ENCODE measurements at places on chromosomes 2 and 18. TPM values are rescaled to one million over a fixed set of nuclear protein-coding genes. Genes with fewer than 3 reads are reported as not detected.

- DNase-seq = no peak
Observed at GRCh38 chr2:189873696-189874095, 89.4 kb downstream of the PMS1 start.

- DNase-seq = peak; percentile 6
Observed at GRCh38 chr18:8301427-8302172, 307.6 kb upstream of the RAB12 start.

KCNG2 gene
- 0.57 TPM for polyA plus RNA-seq

- peak; percentile 42 for DNase-seq
Observed at GRCh38 chr18:48662011-48662661, 123.3 kb downstream of the CTIF start.

- no peak for DNase-seq
Observed at GRCh38 chr18:55588870-55589595, 1.0 kb upstream of the TCF4 start.

NTSR2 gene
- not detected for polyA plus RNA-seq

- no peak for DNase-seq
Observed at GRCh38 chr2:120358734-120359465, 13.0 kb downstream of the INHBB start.

GRCh38 chr2:25233916-25234605 is 65.7 kb upstream of the POMC start:
- no peak for DNase-seq

- no peak for DNase-seq
Observed at GRCh38 chr2:235080101-235080500, 128.3 kb downstream of the SH3BP4 start.

DNA sequence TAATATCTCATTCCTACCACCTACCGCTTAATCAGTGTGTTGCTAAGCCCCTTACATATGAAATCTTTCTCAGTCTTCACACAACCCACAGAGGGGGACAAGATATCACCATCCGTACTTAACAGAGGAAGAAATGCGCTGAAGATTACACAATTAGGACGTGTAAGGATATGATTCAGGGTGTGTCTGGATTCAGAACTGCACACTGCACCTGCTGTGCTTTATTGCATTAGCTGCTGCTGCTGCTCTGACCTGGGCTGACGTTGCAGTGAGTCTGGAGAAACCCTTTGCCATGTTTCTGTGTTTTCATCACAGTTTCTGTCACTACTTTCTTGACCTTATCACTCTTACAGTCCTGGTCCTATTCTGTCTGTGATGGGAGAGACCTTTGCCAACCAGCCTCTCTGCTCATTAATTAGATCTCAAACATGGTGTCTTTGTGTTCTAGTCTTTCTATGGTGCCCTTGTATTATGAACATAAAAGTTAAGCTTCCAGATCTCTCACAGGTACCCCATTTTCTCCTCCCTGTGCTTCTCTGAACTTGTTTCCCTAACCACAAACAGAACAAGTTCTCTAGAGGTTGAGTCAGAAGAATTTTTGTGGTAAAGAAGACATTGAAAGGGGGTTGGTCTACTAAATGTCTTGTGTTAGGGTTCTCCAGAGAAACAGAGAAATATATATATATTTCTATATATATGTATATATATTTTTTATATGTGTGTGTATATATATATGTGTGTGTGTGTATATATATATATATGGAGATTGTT is 92.9 kb upstream of the CYP1B1 start:
- DNase-seq = no peak

DNA sequence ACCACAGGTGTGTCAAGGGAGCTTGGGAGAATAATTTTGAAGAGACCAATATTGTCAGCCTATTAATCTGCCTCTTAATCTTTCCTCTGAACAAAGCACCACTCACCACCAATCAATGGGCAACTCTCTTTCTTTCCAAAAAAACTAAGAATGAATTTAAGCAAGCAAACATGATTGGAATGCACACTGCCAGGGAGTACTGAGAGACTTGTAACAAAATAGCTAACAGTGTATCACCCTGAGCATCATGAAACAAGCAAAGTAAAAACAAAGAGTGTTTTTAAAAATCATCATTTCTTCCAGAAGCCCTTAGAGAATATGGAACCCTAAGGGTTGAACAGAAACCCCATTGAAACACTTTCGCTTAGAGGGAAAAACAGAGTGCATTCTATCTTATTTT is 299.7 kb downstream of the DSEL start:
- no peak for DNase-seq

GRCh38 chr2:8314063-8314462 is 367.8 kb upstream of the ID2 start:
- no peak for DNase-seq

DNA sequence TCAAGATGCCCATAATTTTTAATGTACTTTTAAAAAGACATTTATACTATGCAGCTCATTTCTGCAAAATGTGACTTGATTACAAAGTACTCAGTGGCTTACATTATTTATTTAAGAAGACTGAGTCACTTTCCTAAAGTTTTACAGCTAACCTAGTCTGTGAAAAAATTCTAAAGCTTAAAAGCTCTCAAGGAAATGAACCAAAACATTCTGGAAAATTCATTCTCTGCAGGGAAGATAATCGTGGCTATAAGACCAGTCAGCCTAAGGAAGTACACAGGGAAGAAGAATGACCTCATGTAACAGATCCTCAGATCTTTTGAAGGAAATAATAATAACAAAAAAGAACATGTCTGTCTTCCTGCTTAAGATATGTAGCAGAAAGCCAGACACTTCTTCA is 232.1 kb upstream of the STK17B start:
- peak; percentile 44 for DNase-seq

DNA sequence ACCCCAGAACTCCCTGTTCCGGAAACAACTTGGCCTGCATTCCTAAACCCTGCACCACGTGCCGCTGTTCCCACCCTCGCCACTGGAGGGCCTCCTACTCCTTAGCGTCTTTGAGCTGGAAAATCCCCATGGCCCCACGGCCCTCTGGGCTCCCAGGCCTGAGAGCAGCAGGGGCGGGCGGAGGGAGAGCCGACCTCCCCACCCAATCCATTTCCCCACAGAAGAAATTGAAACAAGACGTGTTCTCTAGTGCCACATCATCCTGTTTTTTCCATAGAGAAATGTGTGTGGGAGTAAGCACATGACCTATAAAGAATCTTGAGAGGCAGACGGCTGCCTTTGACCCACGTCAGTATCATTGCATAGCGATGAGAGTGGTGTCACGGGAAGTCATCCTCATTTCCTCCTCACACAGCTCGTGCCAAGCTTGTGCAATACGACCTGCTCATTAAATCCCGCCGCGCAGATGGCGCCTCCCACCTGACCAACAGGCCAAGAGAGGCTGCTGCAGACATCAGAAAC is 79.2 kb downstream of the LAMA1 start:
- peak; percentile 94 for DNase-seq

GRCh38 chr2:37688771-37689468 is 17.5 kb upstream of the CDC42EP3 start:
- DNase-seq = peak; percentile 80

GRCh38 chr2:149422337-149422990 is 92.1 kb downstream of the LYPD6 start:
- no peak for DNase-seq

GRCh38 chr18:32349728-32350395 is 120.8 kb downstream of the GAREM1 start:
- DNase-seq = peak; percentile 87

RTP5 gene
- not detected for polyA plus RNA-seq

VWA3B gene
- polyA plus RNA-seq = not detected

SCN7A gene
- polyA plus RNA-seq = 7.0 TPM

- DNase-seq = no peak
Observed at GRCh38 chr2:58045580-58046334, 849 bp upstream of the VRK2 start.

DNA sequence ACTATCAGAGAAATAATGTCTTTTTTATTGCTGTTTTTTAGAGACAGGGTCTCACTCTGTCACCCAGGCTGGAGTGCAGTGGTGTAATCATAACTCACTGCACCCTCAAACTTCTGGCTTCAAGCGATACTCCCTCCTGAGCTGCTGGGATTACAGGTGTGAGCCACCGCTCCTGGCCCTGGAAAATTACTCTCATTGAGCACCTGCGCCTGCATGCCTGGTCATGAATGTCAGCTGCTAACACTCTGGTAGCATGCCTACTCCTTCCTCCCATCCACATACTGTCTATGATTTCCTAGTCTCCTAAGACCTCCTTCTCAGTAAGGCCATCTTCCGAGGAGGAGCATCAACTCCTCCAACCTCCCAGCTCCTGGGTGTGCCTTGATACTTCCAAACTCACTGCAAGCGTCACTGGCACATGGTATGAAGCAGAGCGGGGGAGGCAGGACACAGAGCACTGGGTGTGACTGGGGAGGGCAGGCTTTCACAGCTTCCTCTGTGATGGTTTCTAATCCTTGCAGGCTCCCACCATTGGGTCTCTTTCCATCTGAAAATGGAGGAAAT is 1.6 kb upstream of the MAP2 start:
- DNase-seq = no peak

- no peak for DNase-seq
Observed at GRCh38 chr2:165120740-165121467, 82.9 kb downstream of the SCN3A start.

DNA sequence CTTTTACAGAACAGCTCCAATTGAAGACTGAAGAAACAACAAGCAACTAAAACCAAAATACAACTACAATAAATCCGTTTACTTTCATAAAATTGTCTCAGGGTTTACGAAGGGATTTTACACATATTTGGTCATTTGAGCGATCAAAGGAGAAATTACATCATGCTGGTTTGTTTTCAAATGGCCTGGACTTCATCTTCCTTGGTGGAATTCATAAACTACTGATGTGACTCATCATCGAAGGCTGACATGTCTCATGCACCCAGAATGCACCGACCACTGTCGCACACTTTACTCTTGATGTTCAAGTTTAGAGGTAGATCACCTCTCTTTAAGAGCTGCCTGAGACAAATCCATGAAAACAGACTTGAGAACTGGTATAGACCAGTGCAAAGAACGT is 25.6 kb upstream of the PMAIP1 start:
- DNase-seq = peak; percentile 81

ACOXL gene
- not detected for polyA plus RNA-seq

- DNase-seq = no peak
Observed at GRCh38 chr2:45898819-45899218, 247.3 kb downstream of the PRKCE start.

GRCh38 chr2:130798472-130799218 is 38.1 kb upstream of the ARHGEF4 start:
- no peak for DNase-seq

GRCh38 chr2:200603972-200604371 is 18.2 kb downstream of the AOX1 start:
- DNase-seq = peak; percentile 43

DNA sequence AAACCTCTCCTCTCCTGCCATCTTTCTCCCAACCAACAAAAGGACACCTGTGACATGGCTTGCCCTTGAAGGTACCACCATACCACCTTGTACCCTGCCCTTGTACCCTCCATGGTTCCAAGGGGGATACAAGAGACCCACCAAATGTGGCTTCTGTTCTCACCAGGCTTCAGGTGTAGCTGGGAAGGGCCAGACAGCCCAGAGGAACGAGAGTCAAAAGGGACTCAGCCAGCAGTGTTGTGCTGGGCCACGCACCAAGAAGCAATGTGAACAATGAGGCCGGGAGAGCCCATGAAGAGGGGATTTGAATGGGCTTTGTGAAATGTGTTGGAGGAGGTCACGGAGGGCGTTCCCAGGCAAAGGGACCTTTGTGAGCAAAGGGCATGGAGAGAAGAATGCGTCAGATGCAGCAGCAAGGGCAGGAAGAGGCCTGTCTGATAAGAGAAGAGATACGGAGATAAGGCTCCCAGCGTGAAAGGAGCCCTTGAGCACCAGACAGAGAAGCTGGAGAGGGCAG is 48.6 kb downstream of the PLB1 start:
- no peak for DNase-seq

GRCh38 chr2:218395090-218395444 is 4.6 kb upstream of the CTDSP1 start:
- DNase-seq = no peak

TGIF1 gene
- 60.6 TPM for polyA plus RNA-seq

DNA sequence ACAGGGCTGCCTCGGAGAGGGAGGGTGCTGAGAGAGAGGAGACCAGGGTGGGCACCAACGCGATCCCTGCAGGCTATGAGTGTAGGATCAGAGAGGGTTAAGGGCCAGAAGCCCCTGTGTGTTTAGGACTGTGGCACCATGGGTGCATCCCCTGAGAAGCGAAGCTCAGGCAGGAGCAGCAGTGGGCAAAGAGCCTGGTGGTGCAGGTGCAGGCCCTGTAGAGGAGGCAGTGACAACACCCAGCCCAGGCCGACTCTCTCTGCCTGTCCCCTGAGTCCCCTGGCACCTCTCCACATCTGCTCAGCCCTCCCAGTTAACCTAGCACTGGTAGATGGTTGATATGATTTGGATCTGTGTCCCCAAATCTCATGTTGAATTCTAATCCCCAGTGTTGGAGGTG is 139.8 kb downstream of the RNF152 start:
- DNase-seq = no peak

DNA sequence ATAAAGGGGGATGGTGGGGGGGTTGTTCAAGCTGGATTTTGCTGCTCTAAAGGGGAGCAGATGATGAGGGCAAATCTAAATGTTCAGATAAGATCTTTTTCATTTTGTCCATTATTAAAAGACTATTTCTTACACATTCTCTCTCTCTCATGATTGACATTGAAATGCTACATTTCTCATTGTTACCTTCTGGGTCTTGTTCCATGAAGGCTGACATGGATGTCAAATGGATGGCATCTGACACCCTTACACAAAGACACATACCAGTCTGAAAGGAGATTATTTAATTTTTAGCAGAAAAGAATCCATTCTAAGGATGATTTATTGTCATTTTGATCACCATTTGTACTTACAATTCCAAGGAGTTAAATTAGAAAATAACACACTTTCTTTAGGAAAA is 11.1 kb downstream of the FZD7 start:
- DNase-seq = no peak

DNA sequence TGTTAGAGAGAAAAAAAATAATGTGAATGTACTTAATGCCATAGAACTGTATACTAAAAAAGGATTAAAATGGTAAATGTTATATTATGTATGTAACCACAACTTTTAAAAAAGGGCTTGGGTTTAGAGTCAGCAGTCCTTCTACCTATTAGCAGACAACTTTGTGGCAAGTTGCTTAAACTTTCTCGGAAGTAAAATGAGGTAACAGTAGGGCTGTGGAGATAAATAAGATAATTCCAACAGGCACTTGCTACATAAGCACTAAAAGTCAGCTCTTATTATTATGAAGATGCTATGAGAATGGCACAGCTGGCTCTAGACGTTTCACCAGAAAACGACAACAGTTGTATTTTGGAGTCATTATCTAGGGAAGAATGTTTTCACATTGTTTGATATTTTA is 31.3 kb downstream of the AAK1 start:
- no peak for DNase-seq

KIAA1328 gene
- polyA plus RNA-seq = 3.9 TPM

- DNase-seq = no peak
Observed at GRCh38 chr2:172431463-172431862, 4.1 kb downstream of the ITGA6 start.

FAM98A gene
- 156 TPM for polyA plus RNA-seq

- DNase-seq = no peak
Observed at GRCh38 chr2:36834731-36835524, 131.4 kb downstream of the STRN start.

TMEM169 gene
- polyA plus RNA-seq = 0.35 TPM

All from AG04450 (cell line).